ENCODE measurements at places on chromosomes 3 and 15. TPM values are rescaled to one million over a fixed set of nuclear protein-coding genes. Genes with fewer than 3 reads are reported as not detected.

GRCh38 chr15:49045751-49046219 lies 461 bp downstream of the SECISBP2L start:
- DNase-seq: no peak

DNA sequence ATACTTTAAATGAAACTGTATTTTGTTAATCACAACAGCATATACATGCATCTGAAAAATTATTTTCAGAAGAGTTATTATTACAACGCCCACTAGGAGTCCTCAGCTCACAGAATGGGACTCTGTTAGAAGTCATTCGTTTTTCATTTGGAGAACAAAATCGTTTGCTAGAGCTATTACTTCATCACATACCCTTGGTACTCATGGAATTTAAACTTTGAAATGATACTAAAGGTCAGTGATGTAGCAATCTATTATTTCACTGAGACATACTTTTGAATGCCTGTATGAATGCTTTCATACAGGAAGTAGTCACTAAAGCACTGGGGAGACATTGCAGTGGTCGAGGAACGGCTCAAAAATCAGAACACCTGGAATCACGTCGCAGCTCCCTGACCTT lies 198.1 kb downstream of the MBNL1 start:
- DNase-seq: no peak

GRCh38 chr15:35499723-35500122 lies 46.2 kb downstream of the DPH6 start:
- no peak for DNase-seq

GRIP2 gene
- 0.71 TPM for total RNA-seq

THPO gene
- total RNA-seq: 1.1 TPM

EFHB gene
- total RNA-seq: 1.3 TPM
